NCI-H460 (cell line): ENCODE measurements at places on chromosomes 12 and 14. TPM values are rescaled to one million over a fixed set of nuclear protein-coding genes. Genes with fewer than 3 reads are reported as not detected.
A peak's percentile ranks its signal among the peaks of the same experiment; 100 is the strongest.

The TAS2R46 gene
- 0.49 and 1.6 TPM in 2 replicates for total RNA-seq

The EXD2 gene
- total RNA-seq: 19.4 and 21.5 TPM in 2 replicates

The KRT6C gene
- not detected in 2 replicates for total RNA-seq

The CPNE6 gene
- not detected in 2 replicates for total RNA-seq

The POTEG gene
- total RNA-seq: not detected in 2 replicates

The FGF23 gene
- not detected in 2 replicates for total RNA-seq

GRCh38 chr12:21528953-21529352, 2.9 kb downstream of the SPX start:
- DNase-seq: no peak

- no peak for DNase-seq
Measured at GRCh38 chr12:5985471-5985870, 40.4 kb upstream of the ANO2 start.

GRCh38 chr14:68084256-68084655, 264.7 kb downstream of the RAD51B start:
- peak; percentile 7 for DNase-seq

- no peak for DNase-seq
Measured at GRCh38 chr12:121648458-121649028, 20.9 kb downstream of the MORN3 start.

- no peak for DNase-seq
Measured at GRCh38 chr14:71319666-71320065, 412.4 kb downstream of the PCNX1 start.

DNA sequence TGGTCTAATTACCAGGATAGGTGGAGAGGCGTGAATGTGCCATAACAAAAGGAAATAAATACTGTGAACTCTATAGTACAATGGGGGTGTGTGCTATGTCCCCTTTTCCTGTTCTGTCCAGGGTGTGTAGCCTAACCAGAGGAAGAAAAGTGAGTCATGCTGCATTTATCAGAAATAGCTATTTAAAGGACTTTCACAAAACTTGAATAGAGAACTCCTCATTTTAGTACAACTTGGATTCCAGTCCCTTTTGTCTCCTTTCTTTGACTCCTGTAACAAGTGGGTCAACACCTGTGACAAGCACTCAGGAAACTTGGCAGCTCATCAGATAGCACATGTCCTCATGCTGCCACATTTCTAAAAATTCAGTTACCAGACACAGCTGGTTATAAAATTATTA, 123.4 kb downstream of the CCDC91 start:
- no peak for DNase-seq

GRCh38 chr14:85475113-85475512, 54.8 kb upstream of the FLRT2 start:
- no peak for DNase-seq

DNA sequence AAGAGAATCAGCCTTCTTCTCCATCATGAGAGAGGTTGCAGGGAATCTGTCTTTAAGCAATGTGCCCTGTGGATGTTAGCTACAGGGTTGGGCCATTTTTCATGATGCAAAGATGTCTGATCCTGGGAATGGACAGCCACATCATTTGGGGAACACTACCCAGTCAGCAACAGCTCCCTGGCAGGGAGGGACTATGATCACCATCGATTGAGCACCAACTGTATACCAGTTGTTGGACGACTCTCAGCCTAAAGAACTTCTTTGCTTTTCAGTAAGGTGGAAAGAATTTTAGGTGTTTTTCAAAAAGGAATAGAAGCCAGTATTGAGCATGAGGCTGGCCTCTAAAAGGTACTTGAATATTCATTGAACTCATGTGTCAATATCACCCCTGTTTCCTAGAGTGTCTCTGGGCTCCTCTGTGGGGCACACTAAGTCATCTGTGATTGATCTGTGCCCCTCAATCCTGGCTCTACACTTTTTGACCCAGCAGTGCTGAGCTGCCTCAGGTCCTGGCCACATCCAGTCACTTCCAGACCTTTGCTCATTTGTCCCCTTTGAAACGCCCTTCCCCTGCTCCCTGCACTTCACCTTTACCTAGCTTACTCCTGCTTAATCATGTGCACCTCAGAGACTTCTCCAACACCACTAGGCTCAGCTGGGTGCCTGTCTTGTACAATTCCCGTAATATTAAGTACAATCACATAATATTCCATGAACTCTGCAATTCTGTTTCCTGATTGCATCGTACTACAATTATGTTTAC, 2.2 kb upstream of the CLMN start:
- DNase-seq: no peak

DNA sequence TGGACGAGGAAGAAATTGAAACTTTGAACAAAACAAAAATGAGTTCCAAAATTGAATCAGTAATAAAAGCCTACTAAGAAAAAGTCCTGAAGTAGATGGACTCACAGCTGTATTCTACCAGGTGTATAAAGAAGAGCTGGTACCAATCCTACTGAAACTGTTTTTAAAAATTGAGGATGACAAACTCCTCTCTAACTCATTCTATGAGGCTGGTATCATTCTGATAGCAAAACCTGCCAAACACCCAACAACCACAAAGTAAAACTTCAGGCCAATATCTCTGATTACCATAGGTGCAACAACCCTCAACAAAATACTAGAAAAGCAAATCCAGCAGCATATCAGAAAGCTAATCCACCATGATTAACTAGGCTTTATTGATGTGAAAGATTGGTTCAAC, 33.9 kb upstream of the LDHB start:
- no peak for DNase-seq

GRCh38 chr12:104280717-104281458, 22.7 kb upstream of the EID3 start:
- DNase-seq: no peak

- no peak for DNase-seq
Measured at GRCh38 chr14:102775855-102776760, 1.1 kb upstream of the TRAF3 start.

- DNase-seq: no peak
Measured at GRCh38 chr12:107491856-107492255, 193.7 kb upstream of the PWP1 start.

DNA sequence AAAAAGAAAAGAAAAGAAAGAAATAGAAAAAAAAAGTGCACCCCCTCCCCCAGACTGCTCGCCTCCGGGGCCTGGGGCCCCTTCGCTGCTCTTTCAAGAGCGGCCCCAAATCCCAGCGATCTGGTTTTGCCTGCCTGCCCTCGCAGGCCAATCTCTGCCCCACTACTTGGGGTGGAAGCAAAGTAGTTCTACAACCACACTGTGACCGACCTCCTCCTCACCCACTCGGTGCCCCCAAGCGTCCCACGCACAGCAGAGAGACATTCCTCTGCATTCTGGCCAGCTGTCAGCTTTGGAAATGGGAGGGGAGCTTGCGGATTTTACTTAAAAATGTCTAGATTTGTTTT, 2.4 kb upstream of the TBX3 start:
- DNase-seq: no peak

- no peak for DNase-seq
Measured at GRCh38 chr12:32390572-32391219, 8.7 kb upstream of the FGD4 start.

DNA sequence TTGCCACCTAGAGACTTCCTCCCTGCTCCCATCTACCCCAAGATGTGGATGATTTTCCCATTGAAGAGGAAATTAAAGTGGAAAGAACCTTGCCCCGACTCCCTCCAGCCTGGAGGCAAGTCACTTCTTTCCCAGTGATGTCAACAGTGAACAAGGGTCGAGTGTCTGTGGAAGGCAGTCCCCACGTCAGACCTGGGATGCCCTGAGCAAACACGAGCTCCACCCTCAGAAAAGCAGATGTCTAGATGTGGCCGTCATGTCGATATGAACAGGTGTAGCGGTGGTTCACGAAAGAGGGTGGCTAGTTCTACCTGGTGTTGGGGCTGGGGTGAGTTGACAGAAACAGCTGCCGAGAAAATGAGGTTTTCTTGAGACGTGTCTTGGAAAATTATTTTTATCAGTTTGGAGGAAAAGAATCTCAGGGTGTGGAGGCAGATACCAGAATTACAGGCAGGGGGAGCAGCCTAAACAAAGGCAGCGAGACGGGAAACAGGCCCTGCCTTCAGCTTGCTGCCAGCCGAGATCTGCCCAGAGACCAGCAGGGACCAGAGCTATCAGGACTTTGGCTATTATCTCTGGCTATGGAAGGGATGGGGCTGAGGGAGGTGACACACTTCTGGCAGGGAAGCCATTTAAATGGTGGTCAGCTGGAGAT, 25.9 kb downstream of the SYNDIG1L start:
- DNase-seq: no peak

GRCh38 chr14:56119201-56119981, 1.2 kb downstream of the PELI2 start:
- peak; percentile 11 for DNase-seq

DNA sequence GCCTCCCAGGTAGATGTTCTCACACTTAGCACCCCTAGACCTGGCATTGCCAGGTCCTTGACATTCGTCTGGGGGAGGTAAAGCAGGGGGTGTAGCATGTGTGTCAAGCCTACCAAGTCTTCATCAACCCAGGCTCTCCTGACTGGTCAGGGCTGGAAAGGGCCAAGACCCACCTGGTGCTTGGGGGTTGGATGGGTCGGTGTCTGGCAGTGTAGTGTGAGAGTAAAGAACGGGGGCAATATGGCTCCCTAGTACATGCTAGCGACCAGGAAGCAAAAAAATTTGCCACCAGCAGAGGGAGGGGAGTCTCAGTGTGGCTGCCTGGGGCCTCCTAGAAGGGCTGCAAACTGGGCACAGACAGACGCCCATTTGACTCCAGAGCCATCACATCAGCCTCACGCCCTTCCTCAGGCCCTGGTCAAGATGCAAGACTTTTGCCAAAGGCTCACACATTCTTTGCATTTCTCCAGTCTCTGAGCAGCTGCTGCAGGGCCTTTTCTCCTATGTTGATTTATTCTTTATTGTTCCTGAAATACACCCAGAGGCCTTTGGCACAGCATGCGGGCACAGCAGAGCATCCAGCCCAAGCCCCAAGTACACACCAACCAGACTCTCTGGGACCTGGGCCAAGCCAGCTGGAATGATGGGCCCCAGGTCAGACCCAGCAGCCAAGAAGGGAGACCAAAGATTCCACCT, 38.3 kb upstream of the PNMA1 start:
- DNase-seq: no peak
